Activated CD8-positive, alpha-beta memory T cell treated with anti-CD3 and anti-CD28 coated beads for 1 hour (primary cell): ENCODE measurements at places on chromosomes 4 and X.

DNA sequence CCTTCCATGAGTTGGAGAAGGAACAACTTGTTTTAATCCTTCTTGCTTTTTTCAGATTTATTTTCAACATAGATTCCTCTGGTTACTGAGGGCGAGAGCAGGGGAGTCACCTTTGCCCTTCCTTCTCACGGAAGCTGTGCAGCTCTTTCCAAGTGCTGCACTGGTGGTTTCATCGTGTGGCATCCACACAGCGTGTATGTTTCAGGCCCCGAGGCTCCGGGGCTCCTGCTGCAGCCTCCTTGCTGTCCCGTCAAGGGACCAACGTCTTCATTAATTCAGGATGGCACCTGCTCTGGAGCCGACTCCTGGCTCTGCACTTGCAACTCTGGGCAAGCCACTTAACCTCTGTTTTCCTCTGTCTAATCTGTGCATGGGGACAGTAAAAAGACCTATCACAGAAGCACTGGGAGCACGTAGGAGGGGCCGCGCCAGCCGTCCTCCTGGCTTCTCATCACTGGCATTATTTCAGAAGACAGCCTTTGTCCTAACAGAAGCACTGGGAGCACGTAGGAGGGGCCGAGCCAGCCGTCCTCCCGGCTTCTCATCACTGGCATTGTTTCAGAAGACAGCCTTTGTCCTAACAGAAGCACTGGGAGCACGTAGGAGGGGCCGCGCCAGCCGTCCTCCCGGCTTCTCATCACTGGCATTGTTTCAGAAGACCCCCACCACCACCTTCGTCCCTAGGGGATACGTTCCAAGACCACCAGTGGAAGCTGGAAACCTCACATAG is 117.8 kb upstream of the NKX1-1 start:
- DNase-seq = no peak

- no peak for DNase-seq
Measured at GRCh38 chr4:83783215-83783614, 247.3 kb downstream of the GPAT3 start.

- DNase-seq = no peak
Measured at GRCh38 chrX:153372949-153373348, 28.2 kb downstream of the PNMA6E start.

DNA sequence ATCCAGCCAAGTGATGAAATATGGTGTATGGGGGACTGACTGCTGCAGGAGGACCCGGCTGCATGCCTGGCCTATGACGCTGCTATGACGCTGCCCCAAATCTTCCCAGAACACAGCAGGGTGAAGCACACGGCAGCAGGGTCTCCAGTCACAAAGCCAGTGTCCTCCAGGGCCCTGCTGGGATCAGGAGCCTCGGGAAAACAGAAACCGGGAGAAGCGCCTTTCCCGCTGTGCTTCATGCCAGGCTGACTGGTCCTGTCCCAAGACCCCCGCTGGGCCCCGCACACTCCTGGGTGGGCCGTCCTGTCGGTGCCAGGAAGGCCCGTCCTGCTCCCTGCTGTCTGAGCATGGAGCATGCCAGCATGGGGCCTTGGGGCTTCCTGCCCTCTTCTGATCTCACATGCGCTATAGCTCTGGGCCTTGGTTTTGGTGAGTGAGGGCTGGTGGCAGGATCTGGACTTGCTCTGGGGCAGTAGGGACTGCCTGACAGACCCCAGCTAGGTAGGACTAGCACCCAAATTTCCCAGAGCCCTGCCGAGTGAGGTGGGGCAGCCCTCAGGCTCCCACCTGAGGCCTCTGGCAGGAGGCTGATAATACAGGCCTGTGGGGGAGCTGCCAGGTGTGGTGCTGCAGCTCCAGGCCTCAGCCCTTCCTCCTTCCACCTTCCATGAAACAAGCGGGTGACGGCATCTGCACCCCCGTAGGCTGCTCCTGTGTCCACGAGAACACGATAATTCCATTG is 64.0 kb downstream of the ACOX3 start:
- no peak for DNase-seq

DNA sequence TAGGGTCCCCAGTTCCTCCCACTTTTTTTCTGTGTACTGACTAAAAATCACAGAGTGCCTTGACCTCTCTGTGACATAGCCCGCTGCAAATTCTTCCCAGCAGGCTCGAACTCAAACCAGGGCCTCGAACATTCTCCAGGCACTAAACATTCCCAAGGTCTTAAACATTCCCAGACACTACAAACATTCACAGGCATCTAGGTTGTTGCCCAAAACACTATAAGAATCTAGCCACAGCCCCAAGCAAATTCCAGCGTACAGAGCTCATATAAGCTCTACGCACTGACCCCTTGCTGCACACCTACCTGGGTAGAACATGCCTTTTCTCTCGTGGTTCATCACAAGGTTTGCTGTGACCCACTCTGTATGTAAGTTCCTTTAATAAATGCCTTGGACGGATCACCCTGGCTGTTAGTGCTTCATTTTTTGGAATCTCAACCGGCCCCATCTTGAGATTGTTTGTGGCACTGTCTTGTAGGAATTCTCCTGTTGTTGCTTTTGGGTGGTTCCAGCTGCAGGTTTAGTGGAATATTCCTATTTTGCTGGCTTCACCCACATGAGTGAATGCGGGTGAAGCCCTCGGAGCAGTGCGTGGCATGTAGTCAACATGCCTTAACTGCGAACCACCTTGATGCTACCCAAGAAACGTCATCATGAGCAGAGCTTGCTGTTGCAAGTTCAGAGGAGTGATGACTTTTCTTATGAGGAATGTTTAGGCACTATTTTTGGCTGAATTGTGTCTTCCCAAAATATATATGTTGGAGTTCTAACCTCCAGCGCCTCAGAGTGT is 230.0 kb downstream of the HS3ST1 start:
- no peak for DNase-seq

- DNase-seq = no peak
Measured at GRCh38 chrX:72306851-72307645, 1.3 kb upstream of the CITED1 start.

GRCh38 chr4:1099270-1099669 is 14.1 kb downstream of the RNF212 start:
- DNase-seq = no peak

GRCh38 chr4:152028131-152028530 is 267.3 kb upstream of the GATB start:
- DNase-seq = no peak
